Caco-2 (cell line): ENCODE measurements at places on chromosomes 5 and 9.

DNA sequence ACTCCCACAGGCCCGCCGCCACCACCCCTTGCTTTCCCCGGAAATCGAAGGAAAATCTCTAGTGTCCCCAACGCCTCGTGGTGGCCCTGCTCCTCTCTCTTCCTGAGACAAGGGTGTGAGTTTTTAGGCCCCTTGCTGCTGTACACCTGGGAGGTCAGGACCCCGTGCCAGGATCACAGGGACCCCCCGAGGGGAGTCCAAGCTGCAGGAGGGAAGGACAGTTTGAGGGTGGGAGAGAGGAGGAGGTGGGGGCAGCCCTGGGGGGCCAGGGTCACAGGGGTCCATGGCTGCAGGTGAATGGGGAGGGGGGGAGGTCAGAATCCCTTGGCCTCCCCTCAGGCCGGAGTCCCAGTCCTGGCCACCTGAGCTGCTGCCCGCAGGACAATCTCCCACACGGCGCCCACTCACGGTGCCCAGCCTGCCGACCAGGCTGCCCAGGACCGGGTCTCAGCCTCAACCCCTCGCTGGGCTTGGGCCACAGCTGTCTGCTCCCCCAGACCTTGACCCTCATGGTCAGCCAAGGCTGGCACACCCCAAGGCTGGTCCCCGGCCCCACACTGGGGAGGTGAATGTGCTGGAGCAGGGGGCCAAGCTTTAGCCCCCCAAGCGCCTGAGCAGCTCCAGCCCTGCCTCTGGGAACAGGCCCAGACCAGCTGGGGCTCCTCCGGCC, 19.9 kb downstream of the TPPP start:
- DNase-seq = no peak

DNA sequence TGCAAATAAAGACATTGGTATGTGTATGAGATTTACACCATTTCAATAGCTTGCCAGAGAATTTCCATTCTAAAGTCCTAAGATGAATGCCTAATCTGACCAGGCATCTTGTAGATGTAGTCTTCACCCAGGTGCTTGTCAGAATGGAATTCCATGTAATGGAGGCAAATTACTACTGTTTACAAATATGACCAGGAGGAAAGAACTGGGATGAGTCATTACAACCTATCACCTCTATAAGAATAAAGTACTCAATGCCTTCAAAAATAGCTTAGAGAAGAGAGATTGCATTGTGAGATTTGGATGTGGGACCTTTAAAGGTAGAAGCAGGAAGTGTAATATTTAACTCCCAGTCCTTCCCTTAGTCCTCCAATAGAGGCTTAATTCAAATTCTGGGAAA, 507.0 kb upstream of the PTGER4 start:
- DNase-seq = no peak

DNA sequence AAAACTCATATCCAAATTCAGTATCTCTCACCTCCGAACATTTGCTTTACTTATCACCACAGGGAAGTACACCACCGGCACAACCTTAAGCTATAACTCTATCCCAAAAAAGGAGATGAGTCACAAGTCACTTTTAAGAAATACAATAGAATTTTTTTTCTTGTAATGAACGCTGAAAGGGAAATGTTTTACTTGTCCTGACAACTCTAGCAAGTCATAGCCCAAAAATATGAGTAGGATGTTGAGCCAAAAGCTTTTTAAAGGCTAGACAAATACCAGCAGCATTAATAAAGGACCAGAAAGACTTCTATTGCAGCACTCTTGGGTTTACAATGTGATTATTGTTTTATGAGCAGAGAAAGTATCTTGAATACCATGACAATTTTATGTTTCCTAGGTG, 147.3 kb upstream of the FST start:
- no peak for DNase-seq

- DNase-seq = no peak
Measured at GRCh38 chr5:105238561-105238960, 1676.0 kb upstream of the NUDT12 start.

DNA sequence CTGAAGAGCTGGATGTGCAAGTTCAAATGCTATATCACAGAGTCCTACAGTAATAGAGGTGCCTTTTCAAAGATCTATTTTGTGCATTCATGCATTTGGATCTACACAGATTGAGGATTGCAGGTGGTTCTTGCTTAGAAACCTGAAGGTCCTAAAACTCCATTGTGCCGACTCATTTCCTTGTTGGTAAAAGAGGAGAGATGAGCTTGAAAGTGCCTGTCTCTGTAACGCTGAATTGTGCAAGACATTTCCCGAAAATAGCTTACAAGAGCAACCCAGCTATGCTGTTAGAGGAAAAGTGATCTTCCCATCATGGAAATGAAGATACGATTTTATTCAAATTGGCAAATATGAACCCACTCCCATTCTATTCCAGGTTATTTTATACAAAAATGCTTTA, 110.7 kb upstream of the CXCL14 start:
- no peak for DNase-seq
